Activated T-helper 1 cell treated with anti-CD3 and anti-CD28 coated beads, Interleukin-12 subunit alpha, Interleukin-12 subunit beta, Interleukin-2, Interleukin-4 antibody, amounts not matched to agents 30 ng/mL and 10 ng/mL and 1 ng/mL, durations not matched to agents 14 hours and 24 hours and 36 hours (primary cell): ENCODE measurements at places on chromosomes 5 and 9. TPM values are rescaled to one million over a fixed set of nuclear protein-coding genes. Genes with fewer than 3 reads are reported as not detected.

The RETREG1 gene
- 22.4 and 22.5 TPM in 2 replicates for total RNA-seq

The ARL14EPL gene
- total RNA-seq: not detected in 2 replicates

The TRIM14 gene
- 41.7 and 42.0 TPM in 2 replicates for total RNA-seq

The WDR38 gene
- total RNA-seq: not detected in 2 replicates

The CAPSL gene
- not detected in 2 replicates for total RNA-seq

The NME5 gene
- not detected in 2 replicates for total RNA-seq

The VLDLR gene
- total RNA-seq: 4.9 and 5.2 TPM in 2 replicates

The IL13 gene
- total RNA-seq: 294 and 308 TPM in 2 replicates
